ENCODE measurements at places on chromosomes 16 and 17.

DNA sequence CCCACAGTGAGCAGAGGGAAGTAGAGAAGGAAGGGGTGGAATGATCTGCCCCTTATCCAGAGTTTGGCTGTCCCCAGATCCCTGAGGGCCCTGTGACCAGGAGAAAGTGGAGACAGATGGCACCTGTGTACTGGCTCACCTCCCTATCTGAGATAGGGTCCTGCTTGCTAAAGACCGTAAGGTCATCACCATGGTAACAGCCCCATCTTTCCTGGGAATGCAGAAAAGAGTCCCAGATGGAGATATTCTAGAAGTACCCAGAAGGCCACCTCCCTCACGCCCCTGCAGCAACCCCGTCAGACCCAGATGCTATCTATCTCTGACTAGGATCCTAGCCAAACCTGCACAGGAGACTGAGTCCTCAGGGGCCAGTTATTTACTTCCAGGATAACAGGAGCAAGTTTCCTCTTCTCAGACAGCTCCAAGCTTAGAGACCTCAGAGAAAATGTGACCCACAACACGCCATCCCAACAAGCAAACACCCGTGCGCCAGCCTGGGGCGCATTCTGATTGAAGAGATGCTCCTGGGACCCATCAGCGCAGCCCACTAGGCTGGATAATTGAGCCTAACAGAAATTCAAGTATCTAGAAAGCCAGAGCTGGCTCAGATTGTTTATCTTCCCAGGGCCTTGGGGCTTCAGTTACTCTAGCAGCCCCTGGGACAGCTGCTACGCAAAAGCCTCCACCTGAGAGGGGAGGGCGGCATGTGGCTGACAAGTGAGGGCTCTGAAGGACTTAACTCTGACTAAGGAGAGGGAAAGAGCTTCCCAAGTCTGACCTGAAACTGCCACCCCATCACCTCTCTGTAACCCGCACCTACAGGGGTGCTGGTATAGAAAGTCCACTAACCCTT lies 1.9 kb downstream of the ORMDL3 start:
- DNase-seq: no peak

GRCh38 chr17:51653878-51654277 lies 393.5 kb downstream of the UTP18 start:
- no peak for DNase-seq

GRCh38 chr16:62602790-62603189 lies 566.6 kb upstream of the CDH8 start:
- no peak for DNase-seq

DNA sequence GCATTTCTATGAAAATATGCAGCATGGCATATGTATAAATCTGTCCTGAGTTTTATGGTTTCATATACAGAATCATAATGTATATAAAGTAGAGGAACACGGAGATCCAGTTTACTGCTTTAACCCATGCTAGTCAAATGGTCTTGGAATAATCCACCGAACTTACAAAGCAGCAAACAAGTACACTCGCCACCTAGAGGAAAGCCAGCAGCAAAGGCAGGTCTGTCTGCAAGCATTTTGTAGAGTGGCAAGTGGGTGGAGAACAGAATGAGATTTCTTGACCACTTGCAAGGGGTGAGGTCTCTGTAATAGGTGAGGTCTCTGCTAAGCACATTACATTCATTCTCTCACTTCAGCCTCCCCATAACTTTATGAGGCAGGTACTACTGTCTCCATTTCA lies 308.3 kb downstream of the CA10 start:
- no peak for DNase-seq

GRCh38 chr16:89564476-89565255 lies 4.2 kb downstream of the RPL13 start:
- DNase-seq: no peak

DNA sequence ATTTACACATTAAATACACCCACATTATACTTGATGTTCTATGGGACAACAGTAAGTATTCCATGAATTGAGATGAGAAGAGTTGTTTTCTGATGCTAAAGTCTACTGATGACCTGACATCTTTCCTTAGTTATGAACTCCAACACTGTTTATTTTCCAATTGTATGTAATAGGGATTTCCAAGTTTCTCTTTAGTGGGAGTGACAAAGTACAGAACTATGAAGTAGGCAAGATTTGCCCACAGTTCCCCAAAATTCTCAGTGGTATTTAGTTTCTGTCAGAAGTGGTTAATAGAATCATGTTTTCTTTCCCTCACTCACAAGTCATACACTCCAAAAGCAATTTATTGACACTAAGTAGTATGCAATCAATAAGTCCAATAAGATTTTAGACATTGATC lies 22.5 kb upstream of the ABCA6 start:
- DNase-seq: no peak

DNA sequence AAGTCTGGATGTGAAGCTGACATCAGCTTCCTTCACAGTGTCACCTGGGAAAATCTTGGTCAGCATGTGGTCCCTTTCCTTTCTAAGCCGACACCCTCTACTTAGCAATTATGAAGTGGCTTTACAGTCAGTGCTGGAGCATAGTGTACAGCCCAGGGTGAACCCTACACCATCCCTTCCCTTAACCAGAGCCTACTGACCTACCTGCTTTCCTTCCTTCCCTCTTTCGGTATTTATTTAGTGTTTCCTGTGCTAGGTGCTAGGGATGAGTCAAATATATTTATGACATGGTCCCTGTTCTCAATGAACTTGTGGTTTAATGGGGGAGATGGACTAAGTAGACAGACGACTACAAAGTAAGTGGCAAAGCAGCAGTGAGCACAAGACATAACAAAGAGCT lies 77.5 kb downstream of the CDK5R1 start:
- no peak for DNase-seq

DNA sequence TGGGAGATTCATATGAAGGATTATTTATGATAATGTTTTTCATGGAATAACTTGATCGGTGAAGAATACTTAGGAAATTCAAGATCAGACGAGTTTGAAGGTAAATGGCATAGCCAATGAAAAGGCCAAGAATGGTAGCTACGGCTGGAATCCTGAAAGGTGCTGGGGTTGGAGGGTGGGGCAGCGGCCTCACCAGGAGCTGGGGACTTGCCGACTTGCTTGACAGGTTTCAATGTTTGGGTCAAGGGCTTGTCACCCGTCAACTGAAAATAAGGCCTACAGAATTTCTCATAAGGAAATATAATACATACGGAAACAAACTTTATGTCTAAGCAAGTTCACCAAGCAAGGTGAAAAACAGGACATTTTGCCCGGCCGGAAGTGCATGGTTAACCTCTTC lies 9.9 kb downstream of the CRYM start:
- DNase-seq: no peak

DNA sequence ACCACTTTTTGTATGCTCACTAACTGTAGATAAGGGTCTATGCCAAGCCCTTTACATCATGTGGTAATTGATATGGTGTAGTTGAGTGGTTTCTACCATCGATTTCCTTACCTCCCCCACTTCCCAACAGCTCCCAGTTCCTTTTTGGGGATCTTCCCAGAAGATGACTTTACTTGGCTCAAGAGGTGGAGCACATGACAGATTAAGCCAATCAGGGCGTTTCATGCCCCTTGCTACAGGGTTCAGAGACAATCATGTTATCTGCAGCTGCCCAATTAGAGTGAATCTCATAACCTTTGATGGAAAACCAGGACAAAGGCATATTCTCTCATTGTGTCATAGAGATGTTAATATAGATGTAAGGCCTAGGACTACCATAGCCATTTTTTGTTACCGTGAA lies 16.2 kb upstream of the BMERB1 start:
- no peak for DNase-seq

- DNase-seq: no peak
These were observed 9.3 kb downstream of the PDZD9 start for GRCh38 chr16:21991621-21992020.

DNA sequence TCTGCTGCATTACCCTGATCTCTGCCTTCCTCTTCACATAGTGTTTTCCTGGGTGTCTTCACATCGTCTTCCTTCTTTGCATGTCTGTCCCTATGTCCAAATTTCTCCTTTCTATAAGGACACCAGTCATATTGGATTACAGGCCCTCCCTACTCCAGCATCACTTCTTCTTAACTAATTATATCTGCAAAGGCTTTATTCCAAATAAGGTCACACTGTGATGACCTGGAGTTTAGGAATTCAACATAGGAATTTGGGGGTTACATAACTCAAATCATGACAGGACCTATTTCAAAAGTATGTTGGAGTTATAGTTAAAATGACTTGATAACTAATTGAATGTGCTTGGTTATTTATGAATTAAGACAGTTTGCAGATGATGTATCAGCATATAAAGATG lies 490.5 kb upstream of the ERCC4 start:
- DNase-seq: peak; percentile 77

GRCh38 chr16:51916814-51917213 lies 630.1 kb downstream of the TOX3 start:
- DNase-seq: no peak

DNA sequence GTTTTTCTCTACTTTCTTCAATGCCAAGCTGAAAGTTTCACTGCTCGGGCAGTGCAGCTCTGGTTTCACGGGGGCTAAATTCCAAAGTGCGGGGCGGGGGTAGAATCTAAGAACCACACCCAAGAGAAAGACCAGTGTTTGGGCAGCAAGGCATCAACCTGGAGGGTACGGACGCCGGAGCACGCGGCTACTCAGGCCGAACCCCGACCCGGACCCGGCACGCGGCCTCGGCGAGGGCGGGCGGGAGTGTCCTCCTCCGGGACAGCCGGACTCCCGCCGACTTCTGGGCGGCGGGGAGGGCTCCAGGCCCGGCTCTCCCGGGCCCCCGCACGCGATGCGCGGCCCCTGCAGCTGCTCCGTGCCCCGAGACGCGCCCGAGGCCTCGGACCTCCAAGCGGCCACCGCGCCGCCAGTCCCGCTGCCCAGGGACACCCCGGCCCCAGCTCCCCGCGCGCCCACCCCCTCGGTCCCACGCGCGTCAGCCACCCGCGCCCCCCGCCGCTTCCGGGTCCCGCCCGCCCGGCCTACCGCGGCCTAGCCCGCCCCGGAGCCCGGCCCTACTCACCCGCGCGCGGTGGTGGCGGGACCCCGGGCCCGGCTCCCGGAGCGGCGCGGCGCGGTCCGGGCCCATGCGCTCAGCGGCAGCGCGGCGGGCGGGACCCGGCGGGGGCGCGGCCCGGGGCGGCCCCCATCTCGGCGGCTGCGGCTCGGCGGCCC lies 561 bp downstream of the AXIN1 start:
- peak; percentile 9 for DNase-seq

GRCh38 chr17:42321555-42321954 lies 33.3 kb downstream of the STAT5A start:
- no peak for DNase-seq

GRCh38 chr16:70597135-70597835 lies 49.1 kb upstream of the IL34 start:
- no peak for DNase-seq

DNA sequence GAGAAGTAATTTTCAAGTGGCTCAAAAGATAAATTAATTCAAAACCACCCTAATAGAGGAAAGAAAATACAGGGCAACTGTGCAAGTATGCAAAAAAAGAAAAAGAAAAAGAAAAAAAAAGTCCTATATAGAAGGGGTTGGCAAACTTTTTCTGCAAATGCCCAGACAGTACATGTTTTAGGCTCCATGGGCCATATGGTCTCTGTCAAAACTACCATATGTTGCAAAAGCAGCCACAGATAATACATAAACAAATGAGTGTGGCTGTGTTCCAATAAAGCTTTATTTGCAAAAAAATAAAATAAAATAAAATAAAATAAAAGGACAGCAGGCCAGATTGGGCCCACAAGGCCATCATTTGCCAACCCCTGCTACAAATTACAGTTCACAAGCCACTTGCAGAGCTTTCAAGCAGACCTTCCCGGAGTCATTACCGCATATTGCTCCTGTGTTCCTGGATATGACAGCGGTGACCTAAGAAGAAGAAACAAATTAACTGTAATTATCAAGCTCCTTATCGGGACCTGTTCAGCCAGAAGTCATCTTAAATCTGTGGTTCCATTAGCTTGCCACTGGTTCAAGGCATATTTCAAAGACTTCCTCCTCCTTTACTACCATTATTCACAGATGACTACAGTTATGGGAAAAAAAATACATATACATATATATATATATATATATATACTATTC lies 15.9 kb downstream of the ZC3H7A start:
- DNase-seq: no peak

- DNase-seq: no peak
These were observed 25.1 kb downstream of the NT5M start for GRCh38 chr17:17328251-17328650.

- peak; percentile 95 for DNase-seq
These were observed 322.5 kb downstream of the C16orf95 start for GRCh38 chr16:86994651-86995171.

GRCh38 chr17:18921485-18921884 lies 30.5 kb upstream of the SLC5A10 start:
- DNase-seq: no peak

- DNase-seq: peak; percentile 60
These were observed 14.0 kb upstream of the ELAC2 start for GRCh38 chr17:13031718-13032350.

DNA sequence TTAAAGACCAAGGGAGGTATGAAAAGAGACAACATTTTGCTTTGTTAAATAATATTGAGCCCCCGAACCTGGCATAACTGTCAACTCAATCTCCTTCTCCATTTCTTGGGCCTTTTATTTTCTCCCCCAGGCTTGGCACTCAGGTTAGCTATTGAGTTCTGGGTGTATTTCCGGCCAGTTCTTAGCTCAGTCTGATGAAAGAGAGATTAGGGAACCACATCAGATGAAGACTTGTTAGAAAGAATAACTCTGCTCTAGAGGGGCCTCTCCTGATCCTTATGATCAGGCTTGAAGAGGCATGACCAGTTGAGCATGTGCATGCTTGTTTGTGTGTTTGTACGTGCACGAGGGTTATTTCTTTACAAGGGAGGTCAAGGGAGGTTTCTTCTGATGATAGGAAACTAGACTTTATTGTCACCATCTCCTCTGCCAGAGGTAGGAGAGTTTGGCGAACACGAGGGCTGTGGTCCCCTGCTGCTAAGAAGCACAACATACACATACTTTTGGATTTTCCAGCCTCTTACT lies 29.2 kb upstream of the HS3ST2 start:
- DNase-seq: no peak

DNA sequence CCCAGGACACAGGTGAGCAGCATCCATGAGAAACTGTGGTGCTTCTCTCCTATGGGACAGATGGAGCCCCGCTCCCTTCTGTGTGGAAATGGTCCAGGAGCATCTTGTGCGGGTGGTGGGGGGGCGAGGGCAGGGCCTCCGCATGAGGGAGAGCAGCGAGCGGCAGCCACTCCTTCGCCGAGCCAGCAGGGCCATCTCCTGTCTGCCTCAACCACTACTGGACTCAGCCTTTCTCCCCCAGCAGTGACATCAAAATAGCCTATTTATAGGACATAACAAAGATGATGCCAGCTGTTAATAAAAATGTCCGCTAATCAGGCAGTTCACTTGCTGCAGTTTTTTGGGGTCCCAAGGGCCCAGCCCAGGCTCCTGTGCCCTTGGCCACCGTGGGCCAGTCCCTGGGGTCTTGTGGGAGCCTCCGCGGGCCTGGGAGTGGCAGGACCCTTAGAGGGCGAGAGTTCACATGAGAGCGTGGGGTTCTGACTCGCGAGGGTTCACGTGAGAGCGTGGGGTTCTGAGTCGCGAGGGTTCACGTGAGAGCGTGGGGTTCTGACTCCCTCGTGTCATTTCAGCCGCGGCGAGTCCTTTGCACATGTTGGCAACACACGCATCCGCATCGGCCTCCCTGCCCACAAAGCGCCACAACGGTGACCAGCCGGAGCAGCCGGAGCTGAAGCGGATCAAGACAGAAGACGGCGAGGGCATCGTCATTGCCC lies 47.4 kb downstream of the WDR45B start:
- DNase-seq: no peak

Data from fibroblast of skin of scalp (primary cell).